ENCODE measurements at places on chromosomes 12 and 14.

GRCh38 chr14:103716091-103716801 lies 636 bp downstream of the ZFYVE21 start:
- no peak for DNase-seq

- DNase-seq: no peak
Measured at GRCh38 chr12:59386236-59386635, 209.6 kb upstream of the SLC16A7 start.

- peak; percentile 59 for DNase-seq
Measured at GRCh38 chr14:68862954-68863594, 70.2 kb upstream of the ZFP36L1 start.

DNA sequence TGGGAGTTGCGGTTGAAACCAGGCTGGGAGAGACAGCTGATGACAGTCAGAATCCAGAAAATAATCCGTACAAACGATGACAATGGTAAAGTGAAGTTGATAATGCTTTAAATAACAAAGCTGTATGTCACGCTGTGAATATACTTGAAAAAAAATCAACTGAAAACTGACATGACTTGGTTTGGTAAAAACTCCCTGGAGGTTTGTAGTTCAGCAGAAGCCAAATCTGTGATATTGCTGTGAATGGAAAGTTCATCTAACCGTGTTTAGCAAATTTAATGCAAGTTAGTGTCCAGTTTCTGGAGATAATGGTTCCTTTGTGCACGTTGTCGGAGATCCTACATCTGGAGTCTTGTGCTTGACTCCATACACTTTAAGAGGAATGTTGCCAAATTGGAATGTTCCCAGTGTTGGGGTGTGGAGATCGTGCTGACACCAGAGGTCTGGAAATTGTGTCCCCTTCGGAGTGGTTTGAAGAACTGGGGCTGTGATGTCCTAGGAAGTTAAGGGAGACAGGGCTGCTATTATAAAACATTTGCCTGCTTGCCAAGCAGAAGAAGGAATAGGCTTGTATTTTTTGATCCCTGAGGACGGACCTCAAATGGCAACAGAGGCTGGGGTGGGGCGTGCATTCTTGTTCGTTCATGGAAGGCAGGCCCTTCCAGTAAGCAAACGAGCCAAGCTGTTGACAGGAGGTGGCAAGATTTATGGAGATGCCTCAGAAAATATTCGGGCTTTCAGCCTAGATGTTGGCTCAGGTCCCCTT lies 30.6 kb downstream of the PPFIBP1 start:
- DNase-seq: no peak

DNA sequence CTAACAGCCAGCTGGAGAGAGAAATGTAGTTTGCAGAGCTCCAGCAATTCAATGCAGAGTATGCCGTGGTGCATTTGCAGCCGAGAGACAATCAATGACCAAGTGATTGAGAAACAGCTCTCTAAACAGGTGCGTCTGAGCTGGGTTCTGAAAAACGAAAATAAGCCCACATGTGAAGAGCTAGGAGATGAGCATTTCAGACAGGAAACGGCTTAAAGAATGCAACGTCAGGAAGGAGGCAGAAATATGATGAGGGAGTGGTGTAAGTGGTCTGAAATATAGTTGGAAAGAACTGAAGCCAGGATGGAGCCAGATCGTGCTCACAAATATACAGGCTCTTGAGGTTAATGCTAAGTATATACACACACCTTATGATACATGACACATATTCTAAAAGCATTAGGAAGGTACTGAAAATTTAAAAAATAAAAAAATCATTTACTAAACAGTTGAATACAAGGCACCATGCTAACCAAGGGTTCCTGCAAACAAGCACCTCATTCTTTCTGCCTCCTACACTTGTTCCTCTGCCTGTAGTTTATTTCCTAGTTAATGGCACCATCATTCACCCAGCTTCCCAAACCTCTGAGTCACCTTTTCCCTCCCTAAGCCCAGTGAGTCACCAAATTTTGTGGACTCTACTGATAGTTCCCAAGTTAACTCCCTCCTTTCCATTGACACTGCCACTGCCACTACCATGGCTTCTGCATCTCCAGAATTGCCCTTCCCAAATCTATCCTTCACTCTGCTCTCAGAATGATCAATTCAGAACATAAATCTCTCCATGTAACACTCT lies 2.3 kb upstream of the GARIN2 start:
- DNase-seq: peak; percentile 84

DNA sequence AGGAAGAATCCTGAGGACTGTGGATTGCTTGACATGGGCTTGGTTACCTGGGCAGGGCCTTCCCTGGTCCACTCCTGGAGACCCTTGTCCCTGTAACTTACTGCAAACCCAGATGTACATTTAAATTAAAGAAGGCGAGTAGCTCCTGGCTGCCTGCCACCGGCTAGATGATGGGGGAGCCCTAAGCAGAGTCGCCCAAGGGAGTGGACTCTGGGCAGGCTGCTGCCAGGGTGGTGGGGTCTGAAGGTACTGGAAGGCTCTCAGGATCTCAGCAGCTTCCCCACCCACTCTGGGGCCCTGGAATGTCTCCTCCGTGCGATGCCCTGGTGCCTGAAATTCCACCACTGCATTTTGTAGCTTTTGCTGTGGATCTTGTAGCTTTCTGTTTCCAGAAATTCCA lies 74.7 kb downstream of the FBXL14 start:
- DNase-seq: no peak

GRCh38 chr12:127280393-127281275 lies 986.3 kb upstream of the TMEM132C start:
- DNase-seq: peak; percentile 39

DNA sequence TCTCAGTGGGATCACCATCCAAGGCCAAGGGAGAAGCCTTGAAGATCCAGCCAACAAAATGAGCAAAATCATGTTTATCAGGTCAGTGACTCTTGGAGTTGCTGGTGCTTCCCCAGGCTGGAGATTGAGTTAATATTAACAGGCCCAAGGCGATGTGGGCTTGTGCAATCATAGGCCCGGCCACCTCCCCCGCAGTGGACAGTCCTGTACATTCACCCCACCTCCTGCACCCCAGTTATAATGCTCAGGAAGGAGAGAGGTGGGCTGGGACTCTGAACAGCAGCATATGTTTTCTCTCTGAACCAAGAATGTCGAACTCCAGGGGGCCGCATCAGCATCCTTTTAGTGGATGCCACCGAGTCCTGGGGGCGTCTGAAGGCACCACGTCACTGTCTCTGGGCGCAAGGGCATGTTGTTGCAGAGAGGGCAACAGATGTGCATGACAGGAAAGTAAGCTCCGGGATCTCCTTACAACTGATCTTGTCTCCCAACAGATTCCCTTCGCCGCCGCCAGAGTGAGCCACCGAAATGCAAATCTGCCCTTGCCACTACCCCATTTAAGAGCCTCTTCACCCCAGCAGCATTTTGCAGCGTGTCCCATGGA lies 32.2 kb upstream of the SERPINA6 start:
- DNase-seq: peak; percentile 66

- DNase-seq: no peak
Measured at GRCh38 chr14:101219896-101220703, 316.6 kb upstream of the RTL1 start.
